ENCODE measurements at places on chromosomes 11 and 22. TPM values are rescaled to one million over a fixed set of nuclear protein-coding genes. Genes with fewer than 3 reads are reported as not detected.

DNA sequence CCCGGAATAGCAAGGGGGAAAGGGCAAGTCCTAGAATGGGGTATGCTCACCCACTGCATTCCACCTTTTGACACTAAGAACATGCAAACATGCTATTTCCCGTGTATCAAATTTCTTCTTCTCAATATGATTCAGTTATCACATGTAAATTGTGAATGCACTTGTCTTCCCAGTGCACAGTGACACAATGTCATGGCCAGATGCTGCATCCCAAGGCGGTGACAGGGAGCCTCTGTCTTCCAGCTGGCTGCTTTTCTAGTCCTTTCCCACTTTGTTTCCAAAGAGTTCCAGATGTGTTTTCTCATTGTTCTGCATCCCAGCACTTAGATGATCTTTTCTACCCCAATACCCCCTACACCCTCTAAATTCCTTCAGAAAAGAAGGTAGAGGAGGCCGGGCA, 12.4 kb downstream of the SLC25A18 start:
- no peaks in the 10 kb centered on the region for H3K4me1 ChIP-seq
- H3K4me3 ChIP-seq = no peak overlapping the region
- H3K27me3 ChIP-seq = no peaks in the 10 kb centered on the region
- H3K27ac ChIP-seq = no peak overlapping the region
- H3K36me3 ChIP-seq = no peaks in the 10 kb centered on the region

The SPON1 gene
- 0.42 TPM for total RNA-seq

- no peak overlapping the region for H3K4me3 ChIP-seq
- H3K27ac ChIP-seq = no peak overlapping the region
- H3K4me1 ChIP-seq = no peaks in the 10 kb centered on the region
- no peak for DNase-seq
- peaks cover 10% of the 10 kb centered on the region for H3K27me3 ChIP-seq
Observed at GRCh38 chr11:20618083-20618482, 18.7 kb downstream of the SLC6A5 start.

The SPI1 gene
- not detected for total RNA-seq

DNA sequence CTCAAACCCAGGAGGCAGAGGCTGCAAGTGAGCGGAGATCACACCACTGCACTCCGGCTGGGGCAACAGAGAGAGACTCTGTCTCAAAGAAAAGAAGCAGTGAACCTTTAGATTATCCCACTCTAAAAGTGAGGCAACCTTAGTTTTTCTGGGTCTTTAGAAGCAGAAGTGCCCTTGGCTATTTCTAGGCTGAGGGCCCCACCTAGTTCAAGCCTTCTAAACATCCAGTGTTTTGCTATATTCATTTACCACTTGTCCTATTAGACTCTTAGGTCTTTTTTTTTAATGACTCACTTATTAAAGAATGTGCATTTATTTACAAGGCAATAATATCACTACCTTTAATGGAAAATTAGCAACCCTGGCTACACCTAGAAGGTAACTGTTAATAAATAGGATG, 16.7 kb upstream of the EHF start:
- H3K4me3 ChIP-seq = no peak overlapping the region
- H3K36me3 ChIP-seq = no peaks in the 10 kb centered on the region
- H3K4me1 ChIP-seq = peaks cover 9% of the 10 kb centered on the region
- no peak overlapping the region for H3K27ac ChIP-seq

DNA sequence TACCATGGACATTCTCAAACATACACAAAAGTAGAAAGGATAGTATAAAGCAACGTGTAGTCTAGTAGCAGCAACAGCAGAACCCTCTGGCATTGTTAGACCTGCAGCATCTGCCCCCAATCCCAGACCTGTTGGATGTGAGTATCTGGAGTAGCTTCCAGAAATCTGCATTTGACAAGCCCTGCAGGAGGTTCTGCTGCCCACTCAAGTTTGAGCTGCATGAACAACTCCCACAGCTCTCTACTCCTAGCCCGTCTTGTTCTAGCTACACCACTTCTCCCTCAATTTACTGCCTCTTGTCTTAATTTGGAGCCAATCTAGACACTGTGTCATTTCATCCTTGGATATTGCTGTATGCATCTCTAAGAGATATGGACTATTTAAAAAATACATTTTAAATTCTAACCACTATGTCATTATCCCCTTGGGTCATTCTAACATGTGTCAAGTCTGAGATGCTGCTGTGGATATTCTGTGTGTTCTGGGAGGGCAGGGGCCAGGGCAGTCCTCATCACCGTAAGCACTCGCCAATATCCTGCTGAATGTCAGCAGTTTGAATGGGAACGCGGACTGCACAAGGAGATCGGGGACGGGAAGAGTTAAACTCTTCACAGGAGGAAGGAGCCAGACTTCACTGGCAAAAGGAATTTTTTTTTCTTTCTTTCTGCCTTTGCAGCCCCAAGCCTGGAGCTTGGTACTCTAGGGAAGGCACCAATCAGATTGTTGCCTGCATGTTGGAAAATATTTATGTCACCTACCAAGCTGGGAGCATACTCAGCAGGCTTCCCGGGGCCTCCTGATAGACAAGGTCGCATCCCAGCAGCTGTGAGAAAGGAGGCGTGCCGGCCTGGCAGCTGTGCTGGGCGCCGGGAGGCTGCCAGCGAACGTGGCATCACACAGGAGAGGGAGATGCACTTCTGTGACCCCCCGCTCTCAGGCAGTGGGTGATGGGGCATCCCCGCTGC, 429.0 kb downstream of the MIAT start:
- no peaks in the 10 kb centered on the region for H3K4me1 ChIP-seq
- no peaks in the 10 kb centered on the region for H3K36me3 ChIP-seq
- H3K27ac ChIP-seq = no peak overlapping the region

DNA sequence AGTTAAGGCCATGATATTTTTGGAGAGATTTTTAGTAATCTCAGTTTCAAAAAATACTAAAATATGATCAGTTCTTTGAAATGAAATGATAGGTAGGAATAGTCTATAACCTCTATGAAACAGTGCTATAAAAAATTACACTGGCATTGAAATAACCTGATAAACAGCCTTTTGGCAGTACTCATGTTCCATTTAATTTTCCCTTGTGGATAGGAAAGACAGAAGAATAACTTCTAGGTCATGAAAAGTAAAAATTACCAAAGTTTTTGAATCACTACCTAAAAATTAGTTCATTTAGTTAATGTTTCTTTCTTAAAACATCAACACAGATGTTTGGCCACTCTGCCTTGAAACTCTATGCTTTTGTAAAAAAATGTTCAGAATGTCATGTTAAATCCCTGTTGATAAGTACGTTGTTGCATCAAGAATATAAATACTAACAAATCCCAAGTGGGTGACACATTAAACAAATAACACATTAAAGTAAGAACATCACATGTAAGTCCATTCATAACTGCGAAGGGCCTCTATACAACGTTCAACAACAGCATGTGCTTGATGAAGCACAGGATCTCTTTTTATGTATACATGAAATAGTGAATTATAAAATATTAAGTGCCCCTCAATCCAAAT, 290.2 kb downstream of the SWAP70 start:
- H3K4me1 ChIP-seq = no peaks in the 10 kb centered on the region
- no peak overlapping the region for H3K27ac ChIP-seq
- no peaks in the 10 kb centered on the region for H3K27me3 ChIP-seq
- no peak for DNase-seq

The KMT2A gene
- 86.7 TPM for total RNA-seq

DNA sequence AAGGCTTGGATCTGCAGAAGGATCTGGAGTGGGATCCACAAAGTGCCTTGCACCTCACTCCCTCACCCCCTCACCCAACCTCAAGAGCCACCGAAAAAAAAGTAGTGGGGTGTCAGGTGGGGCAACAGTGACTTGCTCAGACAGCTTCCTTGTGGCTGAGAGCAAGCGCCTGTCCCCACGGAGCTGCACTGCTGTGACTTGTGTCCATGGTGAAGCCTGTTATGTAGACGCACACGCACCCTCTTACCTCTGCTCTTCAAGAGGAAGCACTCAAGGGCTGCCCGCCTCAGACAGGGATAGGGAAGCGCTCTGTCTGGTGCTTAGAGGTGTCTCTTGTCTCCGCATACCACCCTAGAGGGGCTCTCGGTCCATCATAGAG, 1.2 kb downstream of the DRD2 start:
- H3K36me3 ChIP-seq = no peaks in the 10 kb centered on the region
- H3K4me1 ChIP-seq = peaks cover 6% of the 10 kb centered on the region
- no peak overlapping the region for H3K4me3 ChIP-seq
- no peak for DNase-seq
- no peak overlapping the region for H3K27ac ChIP-seq

The RRAS2 gene
- total RNA-seq = 97.3 TPM

DNA sequence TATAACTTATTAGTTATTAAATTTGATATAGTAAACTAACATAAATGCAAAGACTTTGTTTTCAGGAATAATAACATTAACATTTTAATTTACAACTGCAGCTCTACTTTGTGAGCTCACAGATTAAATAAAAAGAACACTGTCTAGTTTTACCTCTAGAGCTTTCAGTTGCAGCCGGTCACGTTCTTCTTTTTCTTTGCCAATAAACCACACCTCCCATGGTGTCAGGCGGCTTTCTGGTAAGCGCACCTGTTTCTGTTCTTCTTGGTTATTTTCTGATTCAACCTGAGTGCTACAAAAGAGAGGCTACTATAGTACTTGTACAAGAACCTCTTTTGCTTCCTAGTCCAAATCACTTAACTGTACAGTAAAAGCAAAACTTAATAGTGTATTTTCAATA, 5.8 kb downstream of the CCDC34 start:
- peaks cover 14% of the 10 kb centered on the region for H3K4me1 ChIP-seq
- no peak for DNase-seq
- H3K27ac ChIP-seq = no peak overlapping the region
- peaks cover 4% of the 10 kb centered on the region for H3K36me3 ChIP-seq
- no peak overlapping the region for H3K4me3 ChIP-seq
- H3K27me3 ChIP-seq = no peaks in the 10 kb centered on the region

- peak overlapping the region; percentile 94 for H3K27ac ChIP-seq
- H3K36me3 ChIP-seq = no peaks in the 10 kb centered on the region
- no peaks in the 10 kb centered on the region for H3K27me3 ChIP-seq
- peak overlapping the region; percentile 76 for H3K4me3 ChIP-seq
- DNase-seq = peak; percentile 81
Observed at GRCh38 chr22:49971232-49972162, 10.9 kb downstream of the PIM3 start.

DNA sequence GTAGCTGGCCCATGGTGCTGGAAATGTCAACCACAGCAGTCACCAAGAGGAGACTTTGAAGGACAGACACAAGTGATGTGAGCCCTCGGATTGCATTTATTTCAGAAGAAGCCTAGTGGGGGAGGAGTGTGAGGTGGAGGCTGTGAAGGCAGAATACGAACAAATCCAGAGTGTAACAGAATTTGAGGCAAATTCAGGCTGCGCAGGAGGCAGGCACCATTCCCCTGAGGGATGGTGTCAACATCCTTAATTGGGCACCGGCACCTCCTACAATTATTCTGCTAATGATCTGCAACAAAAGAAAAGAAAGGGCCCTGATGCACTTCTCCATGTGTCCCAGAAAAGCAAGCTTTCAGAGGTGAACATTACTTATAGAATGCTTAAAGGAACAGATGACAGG, 32.2 kb downstream of the CWC15 start:
- no peaks in the 10 kb centered on the region for H3K4me1 ChIP-seq
- DNase-seq = no peak
- H3K27me3 ChIP-seq = peaks cover 8% of the 10 kb centered on the region
- no peak overlapping the region for H3K27ac ChIP-seq
- no peaks in the 10 kb centered on the region for H3K36me3 ChIP-seq

The OR2AT4 gene
- total RNA-seq = not detected

The OR4C12 gene
- total RNA-seq = not detected

The CDC45 gene
- 90.2 TPM for total RNA-seq

GRCh38 chr11:86606836-86607481, 65.5 kb downstream of the ME3 start:
- no peak overlapping the region for H3K27ac ChIP-seq
- no peaks in the 10 kb centered on the region for H3K4me1 ChIP-seq
- peaks cover 9% of the 10 kb centered on the region for H3K27me3 ChIP-seq
- H3K36me3 ChIP-seq = no peaks in the 10 kb centered on the region
- DNase-seq = no peak

DNA sequence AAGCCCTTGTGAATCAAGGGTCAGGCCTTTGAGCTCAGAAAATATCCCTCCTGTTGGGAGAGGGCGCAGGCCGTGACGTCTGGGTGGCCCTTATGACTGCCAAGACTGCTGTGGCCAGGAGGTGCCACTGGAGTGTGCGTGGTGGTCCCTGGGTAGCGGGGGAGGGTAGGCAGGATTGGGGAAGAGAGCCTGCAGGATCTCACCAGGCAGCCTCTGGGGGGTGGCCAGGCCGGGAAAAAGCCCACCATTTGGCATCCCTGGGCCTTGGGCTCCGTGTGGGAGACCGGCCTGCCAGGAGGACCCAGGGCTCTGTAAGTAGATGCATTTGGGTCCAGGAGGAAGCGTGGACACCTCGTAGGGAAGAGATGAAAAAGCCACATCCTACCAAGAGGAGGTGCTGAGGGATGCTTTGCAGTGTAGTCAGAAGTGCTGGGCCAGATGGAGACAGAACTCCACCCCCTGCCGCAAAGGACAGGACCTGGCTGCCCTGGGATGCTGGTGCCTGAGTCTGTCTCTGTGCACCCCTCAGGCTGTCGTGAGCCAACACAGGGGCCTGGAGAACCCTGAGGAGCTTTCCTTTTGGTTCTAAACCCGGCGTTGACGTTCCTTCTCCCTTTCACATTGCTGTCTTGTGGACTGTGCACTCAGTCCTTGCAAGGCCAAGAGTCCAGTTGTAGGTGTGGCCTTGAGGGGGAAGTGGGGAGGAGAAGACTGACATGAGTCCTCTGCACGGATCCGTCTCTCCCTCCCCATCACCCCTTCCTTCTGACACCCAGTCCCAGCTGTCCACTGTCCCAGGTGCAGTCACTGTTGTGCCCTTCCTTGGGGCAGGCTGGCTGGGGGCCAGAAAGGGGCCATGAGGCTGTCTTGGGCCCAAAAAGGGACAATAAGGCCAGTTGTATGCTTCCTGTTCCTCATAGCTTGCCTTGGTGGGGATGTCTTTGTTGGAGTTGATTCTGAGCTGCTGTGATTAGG, 12.7 kb upstream of the MIEF1 start:
- H3K27me3 ChIP-seq = no peaks in the 10 kb centered on the region
- peak overlapping the region; percentile 33 for H3K27ac ChIP-seq
- H3K4me3 ChIP-seq = peak overlapping the region; percentile 37
- DNase-seq = no peak
- H3K4me1 ChIP-seq = peaks cover 31% of the 10 kb centered on the region

GRCh38 chr11:118238421-118238820, 13.6 kb upstream of the JAML start:
- peaks cover 85% of the 10 kb centered on the region for H3K4me1 ChIP-seq
- H3K27ac ChIP-seq = peak overlapping the region; percentile 77
- DNase-seq = no peak
- H3K36me3 ChIP-seq = peaks cover 70% of the 10 kb centered on the region
- H3K27me3 ChIP-seq = no peaks in the 10 kb centered on the region

The ELFN2 gene
- total RNA-seq = 0.08 TPM

DNA sequence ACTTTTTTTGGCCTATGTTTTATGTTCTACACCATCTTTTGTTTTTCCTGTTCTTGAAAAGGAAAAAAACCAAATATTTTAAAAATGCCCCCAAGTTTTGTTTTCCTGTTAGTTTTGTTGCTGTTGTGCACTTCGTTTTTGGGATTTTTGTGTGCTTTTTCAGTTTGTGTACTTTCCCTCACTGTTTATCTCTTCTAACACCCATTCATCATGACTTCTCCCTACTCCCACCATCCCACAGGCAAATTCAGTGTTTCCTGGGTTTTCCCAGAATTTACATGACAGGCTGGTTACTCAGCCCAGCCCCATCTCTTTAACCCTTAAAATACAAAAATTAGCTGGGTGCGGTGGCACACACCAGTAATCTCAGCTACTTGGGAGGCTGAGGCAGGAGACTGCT, 15.6 kb downstream of the TMEM123 start:
- DNase-seq = no peak
- peaks cover 75% of the 10 kb centered on the region for H3K4me1 ChIP-seq
- no peak overlapping the region for H3K27ac ChIP-seq
- no peaks in the 10 kb centered on the region for H3K27me3 ChIP-seq
- peaks cover 89% of the 10 kb centered on the region for H3K36me3 ChIP-seq
- no peak overlapping the region for H3K4me3 ChIP-seq
